ENCODE measurements at places on chromosomes 1 and 21.

GRCh38 chr1:30738040-30738714 is 14.8 kb upstream of the MATN1 start:
- no peak for DNase-seq

DNA sequence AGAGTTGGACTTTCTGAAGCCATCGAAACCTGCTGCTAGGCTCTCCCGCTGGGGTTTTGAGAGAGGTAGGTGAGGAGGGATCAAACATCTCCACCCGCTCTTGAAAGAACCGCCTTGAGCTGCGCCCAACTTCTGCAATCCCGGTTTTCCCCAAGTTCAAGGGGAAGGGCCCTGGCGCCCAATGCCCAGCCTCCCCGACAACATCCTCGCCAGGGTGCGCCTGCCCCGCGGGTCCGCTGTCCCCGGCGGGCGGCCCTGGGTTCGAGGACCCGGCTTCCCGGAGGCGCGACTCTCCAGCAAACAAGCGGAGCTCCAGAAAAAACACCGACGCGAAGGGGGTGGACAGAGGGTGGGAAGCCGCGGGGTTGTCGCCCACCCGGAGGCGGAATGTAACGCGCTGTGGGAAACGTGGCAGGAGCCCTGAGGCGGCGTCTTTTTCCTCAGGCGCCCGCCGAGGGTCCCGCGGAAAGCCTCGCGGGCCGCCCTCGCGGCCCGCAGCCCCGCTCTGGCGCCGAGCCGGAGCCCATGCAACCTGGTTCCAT is 607 bp downstream of the BTG3 start:
- peak; percentile 6 for DNase-seq

DNA sequence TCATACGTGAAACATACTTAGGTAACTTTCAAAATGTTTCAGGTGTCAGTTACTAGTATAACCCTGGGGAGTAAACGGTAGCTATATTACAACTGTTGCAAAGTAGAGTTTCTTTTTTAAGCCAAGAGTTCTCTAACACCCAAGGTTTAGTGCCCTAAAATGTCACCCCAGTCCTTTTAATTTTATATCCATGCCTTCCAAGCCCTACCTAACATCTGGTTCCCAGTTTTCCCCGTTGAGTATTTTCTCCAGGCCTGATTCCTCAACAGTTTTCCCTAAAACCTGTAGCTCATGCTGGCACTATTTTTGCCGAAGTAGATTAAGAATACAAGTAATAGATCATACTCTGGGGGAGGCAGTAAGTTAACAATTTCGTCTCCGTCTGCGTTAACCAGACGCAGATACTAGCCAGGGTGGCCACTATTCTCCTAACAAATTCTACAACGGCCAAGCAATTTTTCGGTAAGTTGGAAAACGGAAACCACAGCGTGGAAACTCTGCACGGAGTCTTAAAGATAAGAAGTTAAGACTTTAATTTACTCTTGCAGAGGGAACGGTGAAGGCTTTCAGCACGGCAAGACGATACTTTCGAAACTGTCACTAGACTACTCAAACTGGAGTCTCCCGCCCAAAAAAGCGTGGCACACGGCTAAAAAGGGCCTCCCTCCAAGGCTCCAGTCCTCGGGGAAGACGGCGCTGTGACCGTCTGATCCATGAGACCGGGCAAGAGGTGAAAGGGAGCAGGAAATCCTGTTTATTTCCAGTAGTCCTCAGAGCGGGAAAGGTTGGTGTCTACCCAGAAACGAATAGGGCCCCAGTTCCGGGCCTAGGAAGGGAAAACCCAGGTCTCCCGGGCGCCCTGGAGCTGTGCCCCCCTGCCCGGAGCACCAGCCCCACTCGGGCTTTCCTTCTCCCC is 945 bp downstream of the SRSF4 start:
- DNase-seq, result peak; percentile 9

GRCh38 chr1:93988634-93989350 is 79.6 kb upstream of the GCLM start:
- no peak for DNase-seq

GRCh38 chr1:22760455-22760854 is 49.8 kb downstream of the EPHB2 start:
- DNase-seq, result no peak

DNA sequence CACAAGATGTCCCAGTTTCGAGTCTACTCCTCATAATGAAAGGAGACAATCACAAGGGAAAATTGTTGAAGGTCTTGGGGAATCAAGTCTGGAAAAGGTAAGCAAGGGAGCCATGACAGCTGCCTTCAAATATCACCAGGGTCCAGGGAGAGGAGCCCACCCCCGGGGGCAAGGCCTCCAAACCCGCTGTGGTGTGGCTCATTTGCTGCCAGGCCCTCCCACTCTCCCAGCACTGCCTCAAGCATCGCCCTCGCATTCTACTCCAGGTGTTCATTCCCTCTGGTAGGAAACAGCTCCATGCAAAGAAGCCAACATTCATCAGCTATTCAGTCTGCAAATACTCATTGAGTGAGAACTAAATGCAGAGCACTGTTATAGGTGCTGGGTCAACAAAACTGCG is 8.6 kb downstream of the S100A9 start:
- DNase-seq, result no peak

GRCh38 chr1:174217787-174218574 is 58.7 kb downstream of the RABGAP1L start:
- DNase-seq, result peak; percentile 20

DNA sequence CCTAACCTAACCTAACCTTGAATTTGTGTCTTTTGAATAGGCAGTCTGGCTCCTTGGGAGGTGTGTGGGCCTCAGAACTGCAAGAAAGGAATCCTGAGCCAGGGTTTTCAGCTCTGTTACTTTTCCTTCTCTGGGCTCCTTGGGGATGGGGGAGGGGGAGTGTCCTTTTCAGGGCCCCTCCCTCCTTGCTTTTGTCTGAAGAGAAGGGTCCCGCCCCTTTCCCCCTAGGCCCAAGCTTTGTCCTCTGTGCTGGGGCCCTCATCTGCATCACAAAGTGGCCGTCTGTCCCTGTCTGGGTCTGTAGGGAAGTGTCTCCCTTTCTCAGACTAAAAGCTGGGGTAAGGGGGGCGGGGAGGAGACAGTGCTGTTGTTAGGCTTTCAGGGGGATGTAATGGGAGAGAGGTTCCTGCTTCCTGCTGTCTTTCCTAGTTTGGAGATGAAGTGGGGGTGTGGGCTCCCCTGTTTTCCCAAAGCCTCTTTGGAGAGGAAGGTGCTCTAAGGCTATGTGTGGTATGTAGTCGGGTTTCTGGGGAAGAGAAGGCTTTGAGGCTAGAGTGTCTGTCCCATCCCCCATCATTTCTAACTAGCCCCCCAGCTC is 3.1 kb downstream of the AGO1 start:
- DNase-seq, result no peak

GRCh38 chr1:10399444-10399941 is 629 bp downstream of the PGD start:
- DNase-seq, result no peak

- DNase-seq, result no peak
Observed at GRCh38 chr1:156582388-156583017, 3.0 kb downstream of the TTC24 start.

DNA sequence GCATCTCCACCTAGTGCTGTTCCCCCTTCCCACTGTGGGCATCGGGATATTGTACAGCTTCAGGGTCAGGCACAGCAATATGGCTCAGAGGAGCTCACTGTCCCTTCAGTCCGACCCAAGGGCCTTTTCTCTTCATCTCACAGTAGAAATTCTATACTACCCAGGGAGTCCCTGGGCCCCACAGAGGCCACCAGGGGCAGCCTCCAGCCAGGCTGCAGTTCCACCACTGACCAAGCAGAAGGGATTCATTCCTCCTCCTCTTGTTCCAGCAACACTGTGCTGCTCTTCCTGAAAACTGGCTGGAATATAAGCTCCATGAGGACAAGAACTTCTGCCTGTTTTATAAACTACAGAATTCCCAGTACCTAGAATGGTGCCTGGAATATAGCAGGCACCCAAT is 70.5 kb downstream of the CD34 start:
- no peak for DNase-seq

GRCh38 chr1:35449334-35450008 is 107.7 kb downstream of the KIAA0319L start:
- no peak for DNase-seq

DNA sequence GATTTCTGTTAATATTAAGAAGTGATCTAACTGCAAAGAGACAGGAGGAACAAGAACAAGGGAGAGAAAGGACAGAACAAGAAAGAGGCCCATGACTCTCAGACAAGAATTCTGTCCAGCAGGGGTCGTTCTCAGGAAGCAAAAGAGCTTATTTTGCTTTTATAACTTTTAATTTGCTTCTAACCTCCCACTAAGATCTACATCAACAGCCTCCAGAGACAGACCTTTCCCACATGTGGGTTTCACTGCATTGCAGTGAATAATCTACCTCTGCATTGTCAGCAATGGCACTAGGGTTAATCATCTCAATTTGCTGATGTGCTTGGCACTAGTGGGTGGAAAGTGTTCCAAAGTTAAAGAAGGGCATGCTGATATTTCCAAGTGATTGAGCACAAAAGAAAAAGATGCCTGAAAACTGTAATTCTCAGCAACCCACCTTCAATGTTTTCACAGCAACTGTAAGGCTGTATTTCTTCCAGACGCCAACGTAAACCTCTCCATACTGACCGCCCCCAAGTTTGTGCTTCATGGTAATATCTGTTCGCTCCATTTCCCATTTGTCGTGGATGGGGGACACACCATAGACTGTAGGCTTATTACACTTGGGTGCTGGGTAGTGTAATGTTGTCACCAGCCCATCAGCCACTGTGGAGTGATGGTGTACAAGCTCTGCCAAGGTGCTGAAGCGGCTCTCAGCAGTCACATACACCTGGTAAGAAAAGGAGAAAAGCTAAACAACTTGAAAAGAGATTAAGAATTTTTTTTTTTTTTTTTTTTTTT is 39.5 kb downstream of the TOR3A start:
- DNase-seq, result peak; percentile 26

- no peak for DNase-seq
Observed at GRCh38 chr1:31627930-31628559, 10.6 kb downstream of the HCRTR1 start.

DNA sequence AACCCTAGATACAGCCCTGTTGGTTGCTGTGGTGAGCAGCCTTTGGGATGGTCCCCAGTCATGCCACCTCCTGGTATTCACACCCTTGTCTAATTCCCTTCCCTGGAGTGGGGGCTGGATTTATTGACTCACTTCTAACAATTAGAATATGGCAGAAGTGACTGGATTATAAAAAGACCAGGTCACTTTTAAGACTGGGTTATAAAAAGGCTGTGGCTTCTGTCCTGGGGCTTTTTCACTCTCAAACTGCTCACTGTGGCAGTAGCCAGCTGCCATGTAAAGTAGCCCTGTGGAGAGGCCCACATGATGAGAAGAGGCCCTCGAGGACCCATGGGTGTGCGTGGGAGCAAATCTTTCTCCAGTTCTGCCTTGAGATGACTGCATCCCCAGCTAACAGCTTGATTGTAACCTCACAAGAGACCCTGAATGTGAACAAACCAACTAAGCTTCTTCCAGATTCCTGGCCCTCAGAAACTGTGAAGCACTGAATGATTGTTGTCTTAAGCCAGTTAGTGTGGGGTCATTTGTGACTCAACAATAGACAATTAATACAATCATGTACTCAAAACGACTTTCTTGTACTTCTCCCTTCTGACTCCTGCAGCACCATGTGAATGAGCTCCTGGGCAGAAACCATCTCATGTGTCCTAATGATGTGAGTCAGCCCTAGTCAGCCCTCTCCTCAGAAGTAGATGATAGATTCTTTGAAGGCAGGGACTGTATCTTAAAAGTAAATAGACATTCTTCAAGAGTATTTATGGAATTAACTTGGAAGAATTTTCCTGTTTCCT is 234.9 kb downstream of the TNR start:
- no peak for DNase-seq

- DNase-seq, result no peak
Observed at GRCh38 chr1:94579876-94580294, 38.3 kb upstream of the F3 start.

GRCh38 chr1:246302251-246302625 is 204.8 kb downstream of the SMYD3 start:
- no peak for DNase-seq

DNA sequence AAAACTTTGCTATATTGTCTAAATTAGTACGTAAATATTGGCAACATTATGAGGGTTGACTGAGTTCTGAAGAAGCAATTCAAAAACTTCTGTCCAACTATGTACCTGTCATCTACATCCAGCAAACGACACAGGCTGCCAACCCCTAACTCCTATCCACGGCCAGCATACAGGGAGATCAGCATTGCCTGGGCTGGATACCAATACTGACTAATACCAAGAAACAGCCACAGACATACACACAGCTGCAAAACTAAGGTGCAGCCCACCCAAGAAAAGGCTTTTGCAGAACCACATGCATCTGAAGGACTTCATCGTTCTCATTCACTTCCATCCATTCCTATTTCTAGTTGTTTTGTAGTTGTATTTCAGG is 2.0 kb downstream of the KIAA0319L start:
- no peak for DNase-seq

GRCh38 chr1:107594536-107594935 is 370.4 kb downstream of the VAV3 start:
- no peak for DNase-seq

DNA sequence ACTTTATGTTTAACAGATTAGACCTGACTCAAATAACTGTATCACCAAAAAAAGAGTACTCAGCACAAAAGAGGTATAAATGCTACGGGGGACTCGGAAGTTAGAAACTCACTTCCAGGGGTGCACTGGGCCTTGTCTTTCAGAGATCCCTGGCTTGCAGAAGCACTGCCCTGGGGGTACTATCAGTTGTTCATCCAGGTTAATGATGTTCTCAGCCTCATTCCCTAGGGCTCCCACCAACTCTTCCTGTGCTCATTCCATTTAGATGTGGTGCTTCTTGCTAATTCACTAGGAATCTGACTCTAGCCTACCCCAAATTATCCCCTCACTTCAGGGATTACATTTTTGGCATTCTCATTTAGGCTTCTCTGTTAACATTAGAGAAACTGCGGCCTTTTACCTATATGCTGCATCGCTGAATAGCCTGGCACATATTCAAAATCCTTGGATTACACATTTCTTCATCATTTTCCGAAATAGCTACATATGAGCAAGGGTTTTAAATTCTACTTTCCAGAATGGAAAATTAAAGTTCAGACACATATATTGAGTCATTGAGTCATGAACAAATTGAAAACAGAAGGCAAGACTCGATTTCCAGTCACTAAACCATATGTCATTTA is 338.5 kb downstream of the KCTD3 start:
- DNase-seq, result no peak

- no peak for DNase-seq
Observed at GRCh38 chr1:28259934-28260802, 850 bp downstream of the SESN2 start.

DNA sequence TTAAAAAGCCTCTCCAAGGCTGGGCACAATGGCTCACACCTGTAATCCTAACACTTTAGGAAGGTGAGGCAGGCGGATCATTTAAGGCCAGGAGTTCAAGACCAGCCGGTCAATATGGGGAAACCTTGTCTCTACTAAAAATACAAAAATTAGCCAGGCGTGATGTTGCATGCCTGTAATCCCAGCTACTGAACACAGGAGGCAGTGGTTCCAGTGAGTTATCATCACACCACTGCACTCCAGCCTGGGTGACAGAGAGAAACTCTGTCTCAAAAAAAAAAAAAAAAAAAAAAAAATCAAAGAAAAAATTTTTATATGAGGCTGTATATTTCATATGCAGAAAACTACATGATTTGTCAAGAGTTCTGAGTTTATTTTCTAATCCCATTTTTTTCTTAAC is 1107.1 kb upstream of the TMPRSS15 start:
- DNase-seq, result no peak

- no peak for DNase-seq
Observed at GRCh38 chr1:37156646-37157045, 122.3 kb upstream of the GRIK3 start.

- DNase-seq, result no peak
Observed at GRCh38 chr1:214917081-214917635, 165.4 kb upstream of the KCNK2 start.

GRCh38 chr1:115293899-115294298 is 44.1 kb downstream of the NGF start:
- DNase-seq, result no peak
